ENCODE measurements at places on chromosomes 16 and 17.

- DNase-seq: no peak
Measured at GRCh38 chr16:89210904-89211515, 6.5 kb upstream of the ZNF778 start.

GRCh38 chr17:47210779-47211178, 1.6 kb downstream of the MYL4 start:
- DNase-seq: no peak

GRCh38 chr17:10171122-10171571, 27.3 kb downstream of the GAS7 start:
- DNase-seq: no peak

DNA sequence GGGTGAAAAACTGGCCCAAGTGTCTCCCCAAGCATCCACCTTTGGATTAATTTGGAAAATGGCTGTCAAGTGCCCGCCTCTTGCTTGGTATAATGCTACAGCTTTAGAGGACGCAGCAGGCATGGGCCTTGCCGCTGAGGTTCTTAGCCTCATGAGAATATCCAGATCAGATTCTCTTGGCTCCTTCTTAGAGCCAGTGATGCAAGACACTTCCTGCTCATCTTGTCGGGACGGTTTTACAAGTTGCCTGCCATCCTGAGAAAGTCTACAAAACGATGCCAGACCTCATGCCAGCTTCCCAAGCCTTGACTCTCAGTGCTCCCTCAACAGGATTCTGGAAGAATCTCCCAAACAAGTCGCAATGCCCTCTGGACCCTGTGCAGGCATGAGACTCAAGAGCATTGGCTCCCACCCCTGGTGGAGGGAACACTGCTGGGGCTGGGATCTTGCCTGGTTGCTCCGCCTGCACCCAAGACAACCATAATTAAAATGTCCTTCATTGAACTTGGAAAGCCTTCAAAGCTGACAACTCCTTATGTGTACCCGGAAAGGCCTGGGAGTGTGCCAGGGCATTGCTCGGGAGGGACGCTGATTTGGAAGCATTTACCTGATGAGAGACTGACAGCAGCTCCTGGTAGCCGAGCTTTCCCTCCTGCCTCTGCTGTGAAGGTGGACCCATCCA, 25.8 kb upstream of the STH start:
- no peak for DNase-seq

- no peak for DNase-seq
Measured at GRCh38 chr17:73749337-73749823, 105.1 kb upstream of the SDK2 start.

- DNase-seq: no peak
Measured at GRCh38 chr16:15482068-15482747, 47.8 kb downstream of the BMERB1 start.

GRCh38 chr16:74774223-74775139, at the start of gene FA2H:
FA2H (minus strand) TSS chr16:74774820; CDS start chr16:74774755, 65 bp downstream.
- DNase-seq: peak; percentile 25
